ENCODE measurements at places on chromosomes 3 and 15.

DNA sequence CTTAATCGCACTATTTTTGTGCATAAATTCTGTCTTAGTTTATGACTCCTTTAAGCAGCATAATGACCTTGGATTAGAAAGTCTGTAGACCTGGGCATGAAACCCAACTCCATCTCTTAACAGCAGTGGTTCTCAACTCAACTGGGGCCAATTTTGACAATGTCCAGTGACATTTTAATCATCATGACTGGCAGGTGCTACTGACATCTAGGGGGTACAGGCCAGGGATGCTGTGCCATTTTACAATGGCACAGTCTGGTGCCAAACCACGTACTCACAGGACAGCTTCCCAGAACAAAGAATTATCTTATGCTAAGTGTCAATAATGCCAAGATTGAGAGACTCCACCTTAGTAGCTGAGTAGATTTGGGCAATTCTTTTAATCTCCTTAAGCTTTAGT is 405.0 kb downstream of the NTRK3 start:
- DNase-seq = no peak

- DNase-seq = no peak
Measured at GRCh38 chr3:13228584-13228983, 155.4 kb upstream of the IQSEC1 start.

- no peak for DNase-seq
Measured at GRCh38 chr3:82103241-82103640, 341.8 kb upstream of the GBE1 start.

- DNase-seq = no peak
Measured at GRCh38 chr15:65639509-65639908, 17.8 kb downstream of the SLC24A1 start.

- DNase-seq = peak; percentile 87
Measured at GRCh38 chr3:73661265-73661664, 36.5 kb upstream of the PDZRN3 start.

DNA sequence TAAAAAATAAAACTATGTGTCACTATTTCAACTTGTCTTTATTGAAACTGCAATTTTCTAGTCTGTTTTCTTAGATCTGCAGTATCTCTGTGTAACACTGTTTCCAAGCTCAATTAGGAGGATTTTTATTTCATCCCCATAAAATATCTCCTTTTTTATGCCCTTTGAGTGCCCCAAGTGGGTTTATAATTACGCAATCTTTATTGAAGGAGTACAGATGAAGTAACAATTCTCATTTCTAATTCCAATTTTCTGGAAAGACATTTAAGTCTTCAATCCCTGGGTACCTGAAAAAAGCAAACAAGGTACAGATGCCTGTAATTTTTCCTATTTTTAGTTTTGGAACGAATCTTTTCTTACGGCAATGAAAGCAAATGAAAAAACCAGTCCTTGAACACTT is 61.3 kb downstream of the CYP19A1 start:
- no peak for DNase-seq

DNA sequence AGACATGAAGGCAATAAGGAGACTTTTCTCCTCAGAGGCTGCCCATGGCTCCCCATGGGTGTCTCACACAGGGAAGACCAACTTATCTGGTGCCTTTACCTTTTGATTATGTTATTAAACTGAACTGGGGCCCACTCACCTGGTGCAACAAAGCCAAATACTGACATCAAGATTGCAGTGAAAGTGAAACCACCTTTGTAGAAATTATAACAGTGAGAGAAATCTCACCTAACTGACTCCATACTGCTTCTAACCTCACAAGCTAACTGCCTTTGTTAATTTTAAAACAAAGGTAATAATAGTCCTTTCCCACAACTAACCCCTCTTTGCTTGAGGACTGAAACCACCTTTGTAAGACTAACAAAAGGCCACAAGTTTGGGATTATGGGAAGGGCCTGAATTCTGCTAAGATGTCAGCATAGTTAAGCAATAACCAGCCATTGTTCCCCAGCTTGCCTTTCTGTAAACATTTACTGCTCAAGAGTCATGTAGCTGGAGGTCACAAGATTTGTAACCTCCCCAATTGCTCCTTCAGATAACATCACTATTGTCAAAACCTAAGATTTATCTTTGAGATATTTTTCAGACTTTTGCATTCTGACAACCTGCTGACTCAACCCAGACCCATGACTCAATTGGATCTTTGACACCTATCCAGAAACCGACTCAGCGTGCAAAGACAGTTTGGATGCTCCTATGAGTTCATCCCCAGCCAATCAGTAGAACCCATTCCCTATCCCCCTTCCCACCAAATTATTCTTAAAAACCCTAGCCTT is 420.3 kb upstream of the CFAP20DC start:
- peak; percentile 26 for DNase-seq

GRCh38 chr3:66457252-66457651 is 43.6 kb downstream of the LRIG1 start:
- no peak for DNase-seq

GRCh38 chr3:21551019-21551418 is 200.0 kb downstream of the ZNF385D start:
- DNase-seq = peak; percentile 35

DNA sequence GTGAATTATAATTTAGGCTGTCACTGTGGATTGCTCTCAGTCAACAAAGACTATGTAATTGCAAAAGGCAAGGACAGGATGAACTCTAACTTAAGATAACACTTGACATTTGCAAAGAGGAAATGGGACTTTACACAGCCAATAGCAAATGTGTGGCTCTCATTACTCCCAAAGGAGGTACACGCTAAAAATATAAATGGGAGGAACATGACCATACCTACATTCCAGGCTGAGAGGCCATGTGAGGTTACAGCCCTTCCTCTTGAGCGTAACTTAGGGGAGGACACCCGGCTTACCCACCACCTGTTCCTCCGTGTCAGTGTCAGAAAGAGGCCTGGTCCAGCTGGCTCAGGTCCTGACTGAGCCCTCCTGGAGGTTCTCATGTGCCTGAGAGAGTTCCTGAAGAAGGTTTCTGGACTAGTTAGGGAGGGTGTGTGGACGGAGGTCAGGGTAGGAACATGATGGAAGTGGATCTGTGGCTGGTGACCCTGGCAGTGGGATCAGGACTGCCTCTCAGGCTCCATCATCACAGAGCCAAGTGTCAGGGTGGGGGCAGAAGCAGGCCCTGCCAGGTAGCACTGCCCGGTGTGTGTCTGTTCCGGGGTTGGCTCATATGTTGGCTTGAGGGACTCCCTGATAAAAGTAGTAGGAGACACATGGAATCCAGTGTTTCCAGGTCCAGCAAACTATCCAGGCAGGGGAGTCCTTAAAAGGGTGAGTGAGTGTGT is 7.9 kb downstream of the POPDC2 start:
- no peak for DNase-seq

DNA sequence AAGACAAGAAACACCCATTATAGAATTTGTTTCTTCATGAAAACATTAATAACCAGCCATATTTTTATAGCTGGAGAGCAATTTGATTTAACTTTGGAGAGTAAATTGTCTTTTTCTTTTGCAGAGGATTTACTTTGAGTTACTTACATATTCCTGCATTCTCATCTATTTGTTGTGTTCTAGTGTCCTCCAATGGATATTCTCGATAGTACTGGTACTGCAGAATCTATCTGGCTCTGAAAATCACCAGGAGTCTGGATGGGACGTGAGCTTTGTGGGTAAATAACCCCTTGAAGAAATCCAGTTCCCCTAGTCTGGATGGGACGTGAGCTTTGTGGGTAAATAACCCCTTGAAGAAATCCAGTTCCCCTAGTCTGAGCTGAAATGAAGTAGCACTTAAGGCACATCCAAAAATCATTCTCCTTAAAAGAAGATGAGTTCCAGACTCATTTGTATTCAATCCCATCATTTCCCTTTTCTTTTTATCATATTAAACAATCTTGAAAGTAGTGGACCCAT is 294.1 kb upstream of the UBE2E2 start:
- DNase-seq = no peak

- no peak for DNase-seq
Measured at GRCh38 chr15:61097043-61097442, 132.1 kb downstream of the RORA start.

- DNase-seq = no peak
Measured at GRCh38 chr3:166902374-166902773, 477.7 kb downstream of the ZBBX start.

Data from fibroblast of upper back skin (primary cell).